ENCODE measurements at places on chromosomes 6 and 20. TPM values are rescaled to one million over a fixed set of nuclear protein-coding genes. Genes with fewer than 3 reads are reported as not detected.

Gene EYA2
- total RNA-seq, result 1.0 TPM

Gene TBXT
- total RNA-seq, result not detected

Gene TENT5A
- 1.7 TPM for total RNA-seq

Gene WFDC2
- total RNA-seq, result not detected

Gene OR2J1
- total RNA-seq, result not detected

Gene PPP1R16B
- not detected for total RNA-seq

Gene PAX1
- total RNA-seq, result not detected

Gene RNF217
- 3.4 TPM for total RNA-seq

Gene DEFB116
- not detected for total RNA-seq

Gene CST5
- not detected for total RNA-seq
